ENCODE measurements at places on chromosomes 2 and 18. TPM values are rescaled to one million over a fixed set of nuclear protein-coding genes. Genes with fewer than 3 reads are reported as not detected.

DNA sequence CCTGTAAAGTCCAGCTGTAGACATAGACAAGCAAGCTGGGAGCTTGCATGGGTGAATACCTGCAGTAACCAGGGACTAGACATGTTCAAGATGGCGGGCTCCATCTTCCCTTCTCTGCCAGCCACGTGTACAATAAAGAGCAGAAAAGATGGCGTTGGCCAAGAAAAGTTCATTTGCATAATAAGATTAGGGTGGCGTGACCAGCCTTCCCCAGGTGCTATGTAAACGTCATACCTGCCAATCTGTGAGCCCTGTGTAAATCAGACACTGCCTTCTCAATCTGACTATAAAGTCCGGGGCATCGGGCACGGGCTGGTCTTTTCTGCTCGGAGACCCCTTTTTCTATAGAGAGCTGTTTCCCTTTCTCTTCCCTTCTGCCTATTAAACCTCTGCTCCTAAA, 101.6 kb upstream of the XPO1 start:
- no peak overlapping the region for H3K27ac ChIP-seq
- DNase-seq = no peak
- H3K4me3 ChIP-seq = no peak overlapping the region
- no peaks in the 10 kb centered on the region for H3K4me1 ChIP-seq
- peaks cover 2% of the 10 kb centered on the region for H3K27me3 ChIP-seq

- no peak for DNase-seq
- H3K36me3 ChIP-seq = no peaks in the 10 kb centered on the region
- peaks cover 5% of the 10 kb centered on the region for H3K4me1 ChIP-seq
- no peak overlapping the region for H3K27ac ChIP-seq
- H3K27me3 ChIP-seq = peaks cover 2% of the 10 kb centered on the region
- no peak overlapping the region for H3K4me3 ChIP-seq
Observed at GRCh38 chr2:158004126-158004764, 97.4 kb upstream of the UPP2 start.

Gene GRB14
- not detected for total RNA-seq

Gene MBOAT2
- 6.3 TPM for total RNA-seq

DNA sequence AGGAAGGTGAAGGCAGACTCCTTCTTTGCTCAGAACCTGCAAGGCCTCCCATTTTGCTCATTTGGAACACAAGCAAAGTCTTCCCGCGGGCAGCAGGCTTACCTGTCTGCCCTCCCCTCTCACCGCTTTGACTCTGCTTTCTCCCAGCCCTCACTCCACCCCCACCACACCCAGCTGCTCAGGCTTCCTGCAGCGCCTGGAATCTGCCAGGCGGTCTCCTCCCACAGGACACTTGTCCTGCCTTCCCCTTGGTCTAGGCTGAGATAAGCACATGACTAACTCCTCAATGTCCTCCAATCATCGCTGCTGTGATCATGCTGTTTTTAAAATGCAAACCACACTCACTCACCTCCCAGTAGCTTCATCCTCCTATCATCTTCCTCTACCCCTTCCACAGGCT, 430.0 kb downstream of the ZNF516 start:
- H3K36me3 ChIP-seq = no peaks in the 10 kb centered on the region
- no peak overlapping the region for H3K4me3 ChIP-seq
- no peaks in the 10 kb centered on the region for H3K27me3 ChIP-seq
- no peak overlapping the region for H3K27ac ChIP-seq
- DNase-seq = no peak
- H3K4me1 ChIP-seq = no peaks in the 10 kb centered on the region

- no peak overlapping the region for H3K4me3 ChIP-seq
- no peak overlapping the region for H3K27ac ChIP-seq
- no peak for DNase-seq
Observed at GRCh38 chr2:215862351-215862771, 151.0 kb downstream of the MREG start.

Gene FIGN
- total RNA-seq = not detected

- peaks cover 38% of the 10 kb centered on the region for H3K27me3 ChIP-seq
- H3K27ac ChIP-seq = no peak overlapping the region
- H3K4me3 ChIP-seq = no peak overlapping the region
- DNase-seq = no peak
Observed at GRCh38 chr2:113284476-113284875, 5.8 kb upstream of the PAX8 start.

DNA sequence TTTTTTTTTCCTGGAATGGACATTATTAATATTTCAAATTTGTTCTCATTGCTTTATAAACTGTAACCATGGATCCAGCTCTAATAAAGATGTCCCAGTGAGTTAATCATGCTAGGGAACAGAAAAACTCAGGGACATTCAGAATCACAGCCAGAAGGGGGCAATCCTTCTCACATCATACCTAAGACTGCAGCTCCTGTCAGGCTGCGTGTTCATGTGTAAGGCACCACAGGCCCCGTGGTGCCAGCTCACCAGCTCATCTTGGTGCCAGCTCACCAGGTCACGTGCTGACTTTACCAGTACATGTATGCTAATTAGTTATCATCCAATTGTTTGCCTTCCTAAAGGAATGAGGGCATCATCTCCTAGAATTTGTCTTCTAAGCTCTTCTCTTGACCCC, 84.7 kb upstream of the NEDD4L start:
- DNase-seq = no peak
- H3K27ac ChIP-seq = no peak overlapping the region
- peaks cover 4% of the 10 kb centered on the region for H3K4me1 ChIP-seq
- no peak overlapping the region for H3K4me3 ChIP-seq

Gene APLF
- 2.2 TPM for total RNA-seq

DNA sequence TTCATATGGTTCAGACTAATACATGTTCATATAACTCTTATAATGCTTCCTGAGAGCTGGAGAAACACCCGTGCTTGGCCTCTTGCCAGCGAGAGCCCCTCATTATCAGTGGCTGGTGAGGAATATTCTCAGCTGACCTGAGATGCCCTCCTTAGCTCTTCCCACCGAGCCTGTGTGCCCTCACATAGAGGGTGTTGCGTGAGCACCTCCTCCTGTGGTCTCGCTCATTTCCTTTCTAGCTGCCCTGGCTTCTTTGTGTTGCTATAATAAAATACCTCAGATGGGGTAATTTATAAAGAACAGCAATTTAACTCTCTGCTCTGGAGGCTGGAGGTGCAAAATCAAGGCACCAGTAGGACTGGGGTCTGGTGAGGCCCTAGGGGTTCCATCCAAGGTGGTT, 80.5 kb upstream of the ALKAL2 start:
- H3K4me1 ChIP-seq = peaks cover 5% of the 10 kb centered on the region
- DNase-seq = no peak
- peaks cover 16% of the 10 kb centered on the region for H3K27me3 ChIP-seq
- no peak overlapping the region for H3K4me3 ChIP-seq

DNA sequence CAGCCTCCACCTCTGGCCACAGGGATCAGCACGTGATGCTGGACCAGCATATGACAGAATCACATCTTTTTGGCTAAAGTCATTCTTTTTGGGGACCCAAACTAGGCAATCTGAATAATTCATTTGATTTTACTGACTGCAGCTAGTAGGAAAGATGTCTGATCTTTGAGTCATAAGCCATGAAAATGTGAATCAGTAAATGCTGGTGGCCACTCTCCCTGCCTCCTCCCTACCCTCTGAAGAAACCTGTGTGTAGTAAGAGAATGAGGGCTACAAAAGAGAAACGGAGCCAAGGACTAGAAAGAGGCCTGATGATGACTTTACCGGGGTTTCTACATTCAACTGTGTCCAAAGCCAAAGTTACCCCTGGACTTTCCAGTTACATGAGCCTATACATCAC, 10.1 kb upstream of the LRPPRC start:
- H3K27me3 ChIP-seq = peaks cover 9% of the 10 kb centered on the region
- peaks cover 17% of the 10 kb centered on the region for H3K4me1 ChIP-seq
- H3K27ac ChIP-seq = peak overlapping the region; percentile 79
- H3K4me3 ChIP-seq = peak overlapping the region; percentile 20
- no peak for DNase-seq
- H3K36me3 ChIP-seq = no peaks in the 10 kb centered on the region

GRCh38 chr2:178270338-178270737, 76.0 kb downstream of the OSBPL6 start:
- H3K4me3 ChIP-seq = no peak overlapping the region
- DNase-seq = no peak
- H3K27me3 ChIP-seq = peaks cover 9% of the 10 kb centered on the region
- no peaks in the 10 kb centered on the region for H3K4me1 ChIP-seq
- H3K27ac ChIP-seq = no peak overlapping the region
- H3K36me3 ChIP-seq = no peaks in the 10 kb centered on the region

Gene SETBP1
- 7.0 TPM for total RNA-seq

Gene ATG4B
- total RNA-seq = 81.2 TPM

GRCh38 chr2:149221898-149222297, 108.5 kb upstream of the LYPD6 start:
- H3K27me3 ChIP-seq = peaks cover 2% of the 10 kb centered on the region
- no peak for DNase-seq
- no peak overlapping the region for H3K27ac ChIP-seq
- H3K4me1 ChIP-seq = no peaks in the 10 kb centered on the region
- H3K36me3 ChIP-seq = no peaks in the 10 kb centered on the region
- no peak overlapping the region for H3K4me3 ChIP-seq

Gene CDK15
- not detected for total RNA-seq

Gene ZNF2
- total RNA-seq = 5.0 TPM

DNA sequence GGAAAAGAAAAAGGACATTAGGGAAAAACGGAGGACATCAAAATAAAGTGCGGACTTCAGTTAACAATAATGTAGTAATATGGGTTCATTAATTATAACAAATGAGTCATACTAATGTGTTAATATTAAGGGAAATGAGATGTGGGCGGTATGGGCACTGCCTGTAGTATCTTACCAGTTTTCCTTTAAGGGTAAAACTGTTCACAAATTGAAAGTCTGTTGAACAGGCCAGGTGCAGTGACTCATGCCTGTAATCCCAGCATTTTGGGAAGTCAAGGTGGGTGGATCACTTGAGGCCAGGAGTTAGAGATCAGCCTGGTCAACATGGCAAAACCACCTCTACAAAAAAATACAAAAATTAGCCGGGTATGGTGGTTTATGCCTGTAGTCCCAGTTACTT, 56.8 kb upstream of the PMAIP1 start:
- no peak overlapping the region for H3K27ac ChIP-seq
- H3K36me3 ChIP-seq = no peaks in the 10 kb centered on the region
- H3K27me3 ChIP-seq = no peaks in the 10 kb centered on the region
- H3K4me3 ChIP-seq = no peak overlapping the region
- no peak for DNase-seq
- H3K4me1 ChIP-seq = peaks cover 4% of the 10 kb centered on the region

DNA sequence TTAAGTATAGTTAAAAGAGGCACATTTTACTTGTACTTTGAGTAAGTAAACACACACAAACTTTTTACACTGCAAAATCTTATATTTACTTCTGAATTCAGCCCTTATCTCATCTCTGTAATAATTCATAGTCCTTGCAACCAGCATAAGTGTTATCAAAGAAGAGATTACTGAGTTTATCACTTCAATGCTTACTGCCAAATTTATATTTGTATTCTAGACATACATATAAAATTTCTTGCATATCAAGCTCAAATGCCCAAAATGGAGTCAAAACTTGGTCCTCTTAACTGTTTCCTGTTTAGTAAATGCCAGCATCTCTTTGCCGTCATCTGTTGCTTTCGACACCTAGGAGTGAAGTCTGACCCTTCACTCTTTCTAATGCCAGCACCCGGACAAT, 21.1 kb upstream of the KCNJ3 start:
- no peaks in the 10 kb centered on the region for H3K36me3 ChIP-seq
- H3K27me3 ChIP-seq = no peaks in the 10 kb centered on the region
- H3K4me3 ChIP-seq = no peak overlapping the region
- no peak for DNase-seq
- H3K4me1 ChIP-seq = no peaks in the 10 kb centered on the region
- no peak overlapping the region for H3K27ac ChIP-seq

Gene RNMT
- 37.7 TPM for total RNA-seq

DNA sequence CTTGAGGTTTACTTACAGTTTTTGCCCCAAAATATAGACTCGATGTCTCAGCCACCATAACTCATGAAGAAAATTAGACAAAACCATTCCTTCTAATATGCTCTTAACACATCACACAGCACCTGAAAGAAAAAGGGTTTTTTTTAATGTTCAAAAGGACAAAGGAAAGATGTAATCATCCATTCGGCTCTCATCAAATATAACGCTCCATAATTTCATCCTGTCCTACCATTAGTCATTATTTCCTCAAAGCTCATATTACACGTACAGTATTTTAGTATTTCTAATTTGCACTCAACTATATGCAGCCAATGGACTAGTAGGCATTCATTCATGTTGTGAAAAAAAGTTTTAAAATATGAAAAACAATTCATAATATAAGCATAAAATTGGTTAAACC, 24.8 kb downstream of the ESCO1 start:
- no peak overlapping the region for H3K4me3 ChIP-seq
- no peaks in the 10 kb centered on the region for H3K4me1 ChIP-seq
- H3K36me3 ChIP-seq = peaks cover 53% of the 10 kb centered on the region

DNA sequence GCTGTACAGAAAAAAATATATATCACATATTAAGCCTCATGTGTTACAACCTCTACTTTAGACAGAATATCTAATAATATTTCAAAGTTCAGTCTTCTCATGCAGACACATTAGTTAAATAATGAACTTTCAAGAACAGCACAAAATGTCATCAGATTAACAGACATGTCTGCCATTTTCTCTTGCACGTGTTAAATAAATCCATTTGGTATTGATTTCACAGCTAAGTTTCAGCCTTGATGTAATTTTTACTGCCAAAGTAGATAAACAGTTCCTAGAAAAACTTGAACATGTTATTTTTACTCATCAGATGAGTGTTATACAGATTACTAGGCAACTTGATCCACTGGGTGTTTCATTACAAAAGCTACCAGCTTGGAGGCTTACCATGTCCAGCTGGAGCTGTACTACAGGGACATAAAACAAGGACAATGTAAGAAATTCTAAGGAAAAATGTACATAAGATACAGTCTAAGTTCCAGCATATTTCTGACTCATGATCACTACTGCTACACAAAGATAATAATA, 290.7 kb upstream of the DDX18 start:
- no peak overlapping the region for H3K27ac ChIP-seq
- H3K27me3 ChIP-seq = no peaks in the 10 kb centered on the region
- H3K4me1 ChIP-seq = no peaks in the 10 kb centered on the region
- no peak overlapping the region for H3K4me3 ChIP-seq
- no peaks in the 10 kb centered on the region for H3K36me3 ChIP-seq

GRCh38 chr18:48780201-48780912, 170.4 kb downstream of the SMAD7 start:
- no peaks in the 10 kb centered on the region for H3K36me3 ChIP-seq
- H3K27ac ChIP-seq = no peak overlapping the region
- no peaks in the 10 kb centered on the region for H3K27me3 ChIP-seq
- DNase-seq = no peak
- peaks cover 34% of the 10 kb centered on the region for H3K4me1 ChIP-seq
- H3K4me3 ChIP-seq = no peak overlapping the region

GRCh38 chr18:69109686-69110085, 291.0 kb upstream of the DOK6 start:
- H3K27me3 ChIP-seq = no peaks in the 10 kb centered on the region
- no peak overlapping the region for H3K27ac ChIP-seq
- no peaks in the 10 kb centered on the region for H3K4me1 ChIP-seq
- H3K4me3 ChIP-seq = no peak overlapping the region
- no peak for DNase-seq

Gene AP1S3
- 9.1 TPM for total RNA-seq

Measured in activated CD8-positive, alpha-beta T cell treated with anti-CD3 and anti-CD28 coated beads, Interleukin-2, amount 10 ng/mL, durations not matched to agents 7 days and 5 days (primary cell).